CD14-positive monocyte (primary cell): ENCODE measurements at places on chromosomes 6 and 20. TPM values are rescaled to one million over a fixed set of nuclear protein-coding genes. Genes with fewer than 3 reads are reported as not detected.
A peak's percentile ranks its signal among the peaks of the same experiment; 100 is the strongest.

WFDC10B gene
- polyA plus RNA-seq: not detected

ANKRD66 gene
- not detected for polyA plus RNA-seq

PTCRA gene
- polyA plus RNA-seq: 0.83 TPM

RIN2 gene
- polyA plus RNA-seq: 15.4 TPM

GSTA5 gene
- polyA plus RNA-seq: not detected

ANKRD6 gene
- polyA plus RNA-seq: 0.93 TPM

ATP6V1G2 gene
- polyA plus RNA-seq: not detected

C20orf141 gene
- polyA plus RNA-seq: not detected in 2 replicates

HCRTR2 gene
- not detected for polyA plus RNA-seq

PRDM13 gene
- not detected in 2 replicates for polyA plus RNA-seq

GJA10 gene
- polyA plus RNA-seq: not detected

TRIM40 gene
- not detected for polyA plus RNA-seq

RSPH4A gene
- polyA plus RNA-seq: not detected

GRCh38 chr6:129183681-129184301 lies 300.9 kb downstream of the LAMA2 start:
- DNase-seq: no peak

GRCh38 chr6:40492187-40492586 lies 95.0 kb downstream of the LRFN2 start:
- DNase-seq: no peak

DNA sequence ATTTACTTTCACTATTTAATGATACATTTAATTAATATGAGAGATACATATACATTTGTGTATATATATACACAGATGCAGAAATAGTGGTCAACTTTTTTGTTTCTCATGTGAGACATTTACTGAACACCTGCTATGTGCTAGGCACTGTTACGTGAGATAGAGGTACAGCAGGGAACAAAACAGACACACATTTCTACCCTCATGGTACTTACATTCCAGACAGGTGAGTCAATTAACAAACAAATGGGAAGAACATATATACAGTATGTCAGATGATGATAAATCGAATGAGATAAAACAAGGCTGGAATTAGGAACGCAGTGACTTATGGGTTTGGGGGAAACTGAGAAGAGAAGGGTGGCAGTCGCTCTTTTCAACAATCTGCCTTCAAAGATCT lies 5.1 kb downstream of the TFB1M start:
- no peak for DNase-seq

DNA sequence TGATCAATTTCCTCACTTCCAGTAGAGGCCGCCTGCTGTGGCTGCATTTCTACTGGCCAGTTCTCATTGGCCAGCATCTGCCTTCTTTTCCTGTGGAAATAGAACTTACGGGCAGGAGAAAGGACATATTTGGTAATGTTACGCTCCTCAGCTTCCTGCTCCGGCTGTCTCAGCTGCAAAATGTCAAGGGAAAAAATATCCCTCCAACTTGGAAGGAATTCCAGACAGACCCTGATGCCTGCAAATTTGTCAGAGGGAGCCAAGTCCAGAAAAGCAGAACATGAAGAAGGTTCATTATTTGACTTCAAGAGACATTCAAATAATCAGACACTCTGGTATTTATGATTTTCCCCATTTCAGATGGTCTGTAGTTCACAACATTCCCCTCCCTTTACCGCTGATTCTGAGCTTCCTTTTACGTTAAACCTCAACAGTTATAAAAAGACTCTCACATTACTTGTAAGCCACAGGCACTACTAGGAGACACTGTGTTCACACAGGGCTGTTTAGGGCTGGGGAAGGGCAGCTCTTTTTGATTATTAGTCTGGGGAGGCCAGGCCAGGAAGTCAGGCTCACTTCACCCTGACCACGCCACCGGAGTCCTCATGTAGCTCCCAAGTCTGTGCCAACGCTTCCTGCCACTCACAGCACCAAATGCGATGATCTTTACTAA lies 179.6 kb upstream of the CCN2 start:
- DNase-seq: no peak

DNA sequence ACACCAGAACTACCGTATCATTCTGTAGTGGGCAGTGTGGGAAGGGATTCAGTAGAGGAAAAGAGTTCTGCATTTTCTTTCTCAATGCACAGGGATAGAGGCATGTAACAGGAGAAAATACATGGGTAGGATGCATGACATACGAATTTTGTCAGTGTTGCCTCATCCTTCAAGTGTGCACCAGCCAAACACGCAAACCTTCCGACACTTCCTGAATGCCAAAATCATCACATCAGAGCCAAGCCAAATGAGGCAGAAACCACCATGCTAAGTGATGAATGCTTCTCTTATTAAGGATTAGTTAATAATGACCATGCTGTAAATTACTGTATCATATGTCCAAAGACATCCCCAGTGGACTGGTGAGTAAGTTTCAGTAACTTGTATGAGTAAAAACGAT lies 27.3 kb downstream of the RAMACL start:
- no peak for DNase-seq

GRCh38 chr20:40991181-40991889 lies 37.3 kb upstream of the TOP1 start:
- DNase-seq: peak; percentile 94

- DNase-seq: no peak
Measured at GRCh38 chr6:137879885-137880745, 13.1 kb downstream of the TNFAIP3 start.

GRCh38 chr6:137520520-137520919 lies 26.3 kb upstream of the OLIG3 start:
- no peak for DNase-seq

- peak; percentile 85 for DNase-seq
Measured at GRCh38 chr6:163404825-163405265, 9.7 kb upstream of the QKI start.

- no peak for DNase-seq
Measured at GRCh38 chr6:17716221-17716620, 9.5 kb upstream of the NUP153 start.

DNA sequence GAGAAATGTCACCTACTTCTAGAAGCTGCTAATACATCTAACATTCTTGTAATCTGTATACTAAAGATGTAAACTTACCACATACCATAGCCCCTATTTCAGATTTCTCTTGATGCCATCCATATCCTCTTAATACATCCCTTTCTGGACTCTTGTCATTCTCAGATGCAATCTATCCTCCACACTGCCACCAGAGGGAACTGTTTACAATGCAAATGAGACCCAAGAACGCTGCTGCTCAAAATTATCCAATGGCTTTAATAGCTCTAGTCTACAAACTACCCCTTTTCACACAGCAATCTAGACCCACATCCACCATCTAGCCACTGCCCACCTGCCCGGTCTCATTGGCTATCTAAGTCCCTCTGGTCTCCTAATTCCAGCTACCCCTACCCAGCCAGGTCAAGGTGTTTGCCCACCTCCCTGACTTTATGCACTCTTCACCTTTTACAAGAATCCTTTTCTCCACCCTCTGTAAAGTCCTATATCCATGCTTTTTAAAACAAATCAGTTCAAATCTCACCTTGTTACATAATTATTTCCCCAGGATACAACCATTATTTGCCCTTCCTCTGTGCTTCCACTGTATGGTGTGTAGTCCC lies 14.8 kb downstream of the FAXC start:
- DNase-seq: no peak

- no peak for DNase-seq
Measured at GRCh38 chr6:39887692-39888450, 46.4 kb downstream of the MOCS1 start.

DNA sequence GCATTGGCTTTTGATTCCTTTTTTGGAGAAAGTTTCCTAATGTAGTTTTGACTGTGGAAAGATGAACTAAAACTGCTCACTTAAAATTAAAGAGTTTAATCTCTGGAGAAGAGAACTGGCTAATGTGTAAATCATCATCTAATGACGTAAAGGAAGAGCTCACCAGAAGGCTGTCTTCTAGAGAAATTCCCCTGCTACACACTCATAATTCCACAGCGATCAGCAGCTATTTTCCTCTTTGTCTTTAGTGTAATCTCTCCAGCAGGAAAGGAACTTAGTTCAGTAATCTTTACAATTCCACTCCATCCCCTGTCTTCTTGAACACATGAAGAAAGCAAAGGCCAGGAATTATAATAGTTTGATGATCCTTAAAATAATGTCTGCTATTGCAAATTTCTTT lies 15.8 kb downstream of the SPTLC3 start:
- no peak for DNase-seq

GRCh38 chr6:152085451-152085921 lies 278.0 kb downstream of the ESR1 start:
- no peak for DNase-seq

- no peak for DNase-seq
Measured at GRCh38 chr6:22473991-22474682, 95.2 kb upstream of the HDGFL1 start.

DNA sequence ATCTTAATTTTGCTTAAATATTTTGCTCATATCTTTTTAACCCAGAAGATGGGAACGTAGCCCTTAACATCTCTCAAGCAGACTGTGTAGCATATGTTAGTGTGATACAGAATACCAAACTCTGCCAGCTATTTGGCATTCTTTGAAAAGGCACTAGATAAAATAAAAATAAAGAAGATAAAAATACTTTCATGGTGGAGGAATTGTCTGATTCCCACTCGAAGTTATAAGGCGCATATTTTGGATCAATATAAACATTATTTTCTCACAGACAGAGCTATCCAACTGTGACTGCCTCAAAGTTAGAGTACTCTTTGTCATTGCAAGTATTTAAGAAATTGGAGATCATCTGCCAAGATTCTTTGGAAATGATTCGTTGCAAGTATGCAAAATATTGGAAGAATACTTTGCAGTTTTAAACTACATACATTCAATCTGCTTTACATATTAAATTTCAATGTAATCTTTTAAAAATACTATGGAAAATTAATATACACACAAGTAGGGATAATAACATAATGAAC lies 10.8 kb upstream of the EEF1E1 start:
- DNase-seq: no peak

- DNase-seq: no peak
Measured at GRCh38 chr20:36402708-36403107, 96.6 kb downstream of the DLGAP4 start.

- DNase-seq: no peak
Measured at GRCh38 chr20:8930726-8931125, 138.2 kb upstream of the PLCB4 start.

DNA sequence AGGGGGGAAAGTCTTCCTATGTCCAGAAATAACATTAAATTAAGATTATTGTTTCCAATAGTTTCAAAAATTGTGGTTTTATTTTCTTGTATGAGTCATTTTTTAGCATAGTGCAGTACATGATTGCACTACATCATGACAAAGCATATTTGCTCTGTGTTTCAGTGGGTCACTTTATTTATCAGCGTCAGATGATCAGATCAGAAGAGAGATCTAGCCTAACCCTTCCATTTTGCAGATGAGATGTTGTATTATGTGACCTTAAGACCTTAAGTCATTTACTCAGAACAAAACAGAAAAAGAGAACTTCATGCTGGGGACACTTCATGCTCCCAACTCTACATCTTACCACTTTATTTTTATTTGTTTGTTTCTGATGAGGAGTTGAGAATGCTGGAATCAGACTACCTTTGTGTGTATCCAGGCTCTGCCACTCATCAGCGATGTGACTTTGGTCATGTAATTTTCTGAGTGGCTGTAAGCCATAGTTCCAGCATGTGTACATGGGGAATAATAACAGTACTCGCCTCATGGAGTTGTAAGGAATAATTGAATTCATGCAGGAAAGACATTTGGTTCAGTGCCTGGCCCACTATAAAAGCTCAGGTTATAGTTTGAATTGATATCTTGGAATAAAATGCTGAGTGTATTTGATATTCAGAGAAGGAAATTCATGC lies 13.5 kb downstream of the EYA4 start:
- DNase-seq: peak; percentile 5

GRCh38 chr20:23111307-23111943 lies 25.3 kb upstream of the CD93 start:
- no peak for DNase-seq

DNA sequence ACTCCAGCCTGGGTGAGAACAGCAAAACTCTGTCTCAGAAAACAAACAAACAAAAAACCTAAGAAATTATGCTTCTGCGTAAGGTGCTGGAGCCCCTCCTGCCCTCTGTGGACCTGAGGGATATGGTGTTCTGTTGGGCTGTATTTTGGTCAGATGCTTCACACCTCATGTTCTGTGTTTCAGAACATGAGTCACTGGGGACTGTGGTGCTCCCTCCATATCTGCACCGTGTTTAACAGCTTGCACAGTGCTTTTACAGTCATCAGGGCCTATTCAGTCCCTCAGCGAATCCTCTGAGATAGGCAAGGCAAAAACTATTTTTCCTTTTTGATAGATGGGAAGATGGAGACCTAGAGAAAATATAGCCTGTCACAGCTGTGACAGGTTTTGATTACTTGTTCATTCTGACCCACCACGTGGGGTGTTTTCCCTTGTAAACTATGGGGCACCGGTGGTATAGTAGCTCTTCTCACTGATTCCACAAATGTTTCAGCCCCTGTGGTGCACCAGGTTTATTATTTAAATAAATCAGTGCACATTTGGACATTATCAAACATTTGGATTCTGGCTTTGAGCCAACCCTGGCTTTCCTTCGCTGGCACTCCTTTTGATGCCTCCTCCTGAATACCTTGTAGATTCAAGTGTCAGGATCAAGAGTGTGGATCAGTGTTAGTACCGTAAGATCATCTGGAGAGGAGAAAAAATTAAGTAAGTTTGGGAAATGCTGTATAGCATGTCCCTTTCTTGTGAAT lies 9.6 kb downstream of the TTPAL start:
- no peak for DNase-seq
